ENCODE measurements at places on chromosomes 2 and 18.
A peak's percentile ranks its signal among the peaks of the same experiment; 100 is the strongest.

DNA sequence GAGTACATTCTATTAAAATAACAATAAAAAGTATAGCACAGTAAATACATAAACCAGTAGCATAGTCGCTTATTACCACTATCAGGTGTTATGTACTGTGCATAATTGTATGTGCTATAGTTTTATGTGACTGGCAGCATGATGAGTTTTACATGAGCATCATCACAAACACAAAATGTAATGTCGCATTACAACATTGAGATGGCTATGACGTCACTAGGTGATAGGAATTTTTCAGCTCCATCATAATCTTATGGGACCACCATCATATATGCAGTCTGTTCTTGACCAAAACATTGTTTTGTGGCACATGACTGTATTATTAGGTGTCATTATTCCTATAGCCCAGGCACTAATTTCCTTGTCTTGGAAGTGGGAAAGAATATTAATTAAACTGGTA is 48.6 kb downstream of the ZDBF2 start:
- DNase-seq: no peak

- no peak for DNase-seq
Measured at GRCh38 chr2:33380001-33380609, 96.3 kb upstream of the RASGRP3 start.

- DNase-seq: no peak
Measured at GRCh38 chr2:135048122-135048521, 875 bp upstream of the MAP3K19 start.

GRCh38 chr2:62163106-62163831 is 32.6 kb upstream of the B3GNT2 start:
- DNase-seq: no peak

- DNase-seq: no peak
Measured at GRCh38 chr2:191010887-191011885, 2.8 kb downstream of the STAT1 start.

DNA sequence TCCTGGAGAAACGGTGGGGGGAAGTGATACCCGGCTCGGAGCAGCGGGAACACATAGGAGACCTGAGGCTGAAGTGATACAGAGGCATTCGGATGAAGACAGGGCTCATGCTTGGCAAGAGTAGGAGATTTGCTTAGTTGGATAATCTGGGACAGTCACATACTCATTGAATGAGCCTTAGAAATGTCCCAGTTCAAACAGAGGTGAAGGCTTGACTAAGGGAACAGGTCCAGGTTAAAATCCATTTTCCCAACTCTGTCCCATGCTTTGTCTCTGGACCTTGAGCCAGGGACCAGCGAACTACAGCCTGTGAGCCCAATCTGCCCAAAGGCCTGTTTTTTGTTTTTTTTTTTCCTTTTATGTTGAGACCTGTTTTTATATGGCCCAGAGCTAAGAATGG is 1.3 kb downstream of the UGT1A6 start:
- no peak for DNase-seq

DNA sequence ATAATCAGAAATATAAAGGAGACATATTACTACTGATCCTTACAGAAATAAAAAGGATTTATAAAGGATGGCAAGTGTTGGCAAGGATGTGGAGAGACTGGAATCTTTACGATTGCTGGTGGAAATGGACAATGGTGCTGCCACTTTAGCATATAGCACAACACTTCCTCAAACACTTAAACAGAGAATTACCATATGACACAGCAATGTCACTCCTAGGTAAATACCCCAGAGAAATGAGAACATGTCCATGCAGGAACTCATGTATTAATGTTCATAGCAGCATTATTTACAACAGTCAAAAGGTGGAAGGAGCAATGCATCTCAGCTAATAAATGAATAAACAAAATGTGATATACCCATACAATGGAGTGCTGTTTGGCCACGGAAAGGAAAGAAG is 137.5 kb downstream of the NDUFA10 start:
- DNase-seq: no peak

DNA sequence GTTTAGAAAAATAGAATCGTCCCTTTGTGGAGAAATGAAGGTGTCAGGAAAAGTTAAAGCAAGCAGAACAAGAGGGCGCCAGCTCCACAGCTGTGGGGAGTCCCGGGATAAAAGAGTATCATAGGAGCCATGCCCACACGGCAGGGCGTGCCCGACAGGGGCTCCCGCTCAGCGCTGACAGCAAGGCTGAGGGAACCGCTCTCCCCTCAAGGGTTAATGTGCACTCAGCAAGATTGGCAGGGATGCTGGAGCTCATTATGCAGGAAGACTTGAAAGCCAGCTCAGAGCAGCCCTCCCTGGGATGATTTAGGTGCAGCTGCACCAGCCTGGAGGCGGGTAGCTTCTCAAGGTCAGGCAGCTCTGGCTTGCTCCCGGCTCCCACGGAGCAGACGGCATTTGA is 500.2 kb downstream of the EIPR1 start:
- no peak for DNase-seq

DNA sequence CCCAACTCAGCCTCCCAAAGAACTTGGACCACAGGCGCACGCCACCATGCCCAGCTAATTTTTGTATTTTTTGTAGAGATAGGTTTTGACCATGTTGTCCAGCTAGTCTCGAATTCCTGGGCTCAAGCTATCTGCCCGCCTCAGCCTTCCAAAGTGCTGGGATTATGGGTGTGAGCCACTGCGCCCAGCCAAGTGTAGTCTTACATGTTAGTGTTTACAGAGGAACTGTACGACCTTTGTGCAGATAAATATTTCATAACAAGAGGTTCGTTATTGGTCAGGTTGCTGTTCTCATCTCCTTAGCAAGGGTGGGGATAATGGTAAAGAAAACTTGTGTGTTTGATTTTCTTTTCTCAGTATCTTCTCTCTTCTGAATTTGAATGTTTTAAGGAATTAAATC is 46.5 kb downstream of the RALBP1 start:
- no peak for DNase-seq

DNA sequence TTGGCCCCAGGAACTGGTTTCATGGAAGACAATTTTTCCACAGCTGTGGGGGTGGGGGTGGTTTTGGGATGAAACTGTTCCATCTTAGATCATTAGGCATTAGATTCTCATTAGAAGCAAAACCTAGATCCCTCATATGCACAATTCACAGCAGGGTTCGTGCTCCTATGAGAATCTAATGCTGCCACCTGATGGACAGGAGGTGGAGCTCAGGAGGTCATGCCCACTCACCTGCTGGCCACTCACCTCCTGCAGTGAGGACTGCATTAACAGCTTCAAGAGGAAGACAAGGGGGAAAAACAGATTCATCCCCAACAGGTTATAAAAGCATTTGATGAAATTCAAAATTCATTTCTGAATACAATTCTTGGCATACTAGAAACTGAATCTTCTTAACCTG is 38.5 kb downstream of the THAP4 start:
- DNase-seq: no peak

GRCh38 chr2:39153312-39153711 is 32.5 kb upstream of the SOS1 start:
- no peak for DNase-seq

- DNase-seq: peak; percentile 19
Measured at GRCh38 chr2:162073888-162074631, at the start of gene DPP4. DPP4 (minus strand) TSS chr2:162074215; CDS start chr2:162073981, 234 bp downstream.

- no peak for DNase-seq
Measured at GRCh38 chr2:10597956-10598355, 91.8 kb downstream of the NOL10 start.

DNA sequence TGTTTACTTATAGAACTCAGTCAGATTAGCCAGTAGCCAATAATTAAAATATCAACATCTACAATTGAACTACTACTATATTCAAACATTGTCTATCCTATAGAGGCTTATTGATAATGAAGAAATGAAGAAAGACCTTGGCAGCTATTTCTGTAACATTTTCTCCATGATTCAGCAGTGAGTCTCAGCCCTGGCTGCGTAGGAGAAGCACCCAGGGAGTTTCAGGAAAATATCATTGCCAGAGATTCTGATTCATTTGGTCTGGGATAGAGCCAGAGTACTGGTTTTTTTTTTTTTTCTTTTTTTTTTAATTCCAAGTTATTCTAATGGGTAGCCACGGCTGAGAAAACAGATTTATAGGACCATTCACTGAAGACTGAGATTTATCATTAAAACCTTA is 404.8 kb downstream of the TXNL1 start:
- DNase-seq: no peak

DNA sequence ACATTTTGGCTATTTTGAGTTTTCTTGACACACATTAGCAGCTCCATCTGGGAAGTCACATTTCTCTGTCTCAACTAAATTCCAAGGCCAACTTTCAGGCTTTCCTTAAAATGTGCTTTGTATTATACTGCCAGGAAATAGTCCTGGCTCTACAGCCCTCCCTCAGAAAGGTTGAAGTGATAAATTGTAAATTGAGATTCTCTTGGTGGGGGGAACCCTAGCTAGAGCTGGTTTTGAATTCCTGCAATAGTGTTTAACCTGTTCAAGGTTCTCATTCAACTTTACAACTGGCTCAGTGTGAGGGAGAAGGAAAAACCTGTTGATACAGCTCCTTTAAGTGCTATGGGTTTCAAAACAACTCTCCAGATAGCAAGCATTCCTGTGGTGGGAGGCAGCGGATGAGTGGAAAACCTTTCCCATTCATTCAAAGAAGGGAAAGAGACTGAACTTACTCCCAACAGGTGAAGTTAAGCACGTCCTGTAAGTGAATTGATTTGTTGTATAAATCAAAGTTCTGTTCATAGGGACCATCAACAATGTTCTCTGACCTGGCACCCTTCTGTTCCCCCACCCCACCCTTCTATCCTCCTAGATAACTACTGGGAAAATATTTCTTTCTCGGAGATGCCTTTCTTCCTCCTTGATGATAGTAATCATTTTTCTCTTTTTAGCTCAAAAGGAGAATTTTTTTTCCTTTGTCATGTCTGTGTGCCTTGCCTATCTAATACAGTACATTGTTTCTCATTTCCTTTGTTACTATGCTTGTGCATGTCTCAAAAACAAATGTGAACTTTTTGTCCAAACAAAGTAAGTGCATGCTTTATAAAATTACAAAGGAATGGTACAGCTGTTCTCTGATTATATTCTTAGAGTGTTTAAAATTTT is 44.2 kb upstream of the SLC39A10 start:
- no peak for DNase-seq

GRCh38 chr2:119195887-119196286 is 27.7 kb upstream of the STEAP3 start:
- DNase-seq: no peak

- DNase-seq: no peak
Measured at GRCh38 chr18:44568986-44569385, 111.7 kb upstream of the SETBP1 start.

GRCh38 chr2:46803547-46803878 is 112.1 kb downstream of the MCFD2 start:
- no peak for DNase-seq

GRCh38 chr2:206396211-206396610 is 47.1 kb upstream of the ADAM23 start:
- no peak for DNase-seq

DNA sequence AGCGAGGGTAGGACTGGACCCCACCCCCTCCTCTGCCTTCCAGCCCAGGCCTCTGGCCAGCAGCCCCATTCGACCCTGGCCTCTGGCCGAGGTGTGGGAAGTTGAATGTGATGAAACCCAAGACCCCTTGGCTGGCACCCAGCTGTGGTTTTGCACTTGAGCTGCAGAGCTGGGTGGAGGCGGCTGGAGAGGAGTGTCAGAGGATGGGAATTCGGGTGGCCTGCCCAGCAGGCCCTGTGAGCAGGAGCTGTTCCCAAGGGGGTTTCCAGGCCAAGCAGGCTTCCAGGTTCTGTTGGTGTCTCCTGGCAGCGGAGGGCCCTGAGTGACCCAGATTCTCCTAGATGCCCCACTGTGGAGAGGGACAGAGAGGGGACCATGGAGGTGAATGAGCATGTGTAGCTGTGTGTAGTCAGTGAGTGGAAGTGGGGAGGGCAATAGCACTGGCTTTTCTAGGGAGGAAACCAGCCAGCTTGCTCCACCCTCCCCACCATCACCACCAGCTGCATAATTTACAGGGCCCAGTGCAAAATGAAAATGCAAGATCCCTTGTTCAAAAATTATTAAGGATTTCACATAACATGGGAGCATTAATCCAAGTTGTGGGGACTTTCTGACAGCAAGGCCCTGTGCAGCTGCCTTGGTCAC is 172.2 kb upstream of the HAAO start:
- no peak for DNase-seq

DNA sequence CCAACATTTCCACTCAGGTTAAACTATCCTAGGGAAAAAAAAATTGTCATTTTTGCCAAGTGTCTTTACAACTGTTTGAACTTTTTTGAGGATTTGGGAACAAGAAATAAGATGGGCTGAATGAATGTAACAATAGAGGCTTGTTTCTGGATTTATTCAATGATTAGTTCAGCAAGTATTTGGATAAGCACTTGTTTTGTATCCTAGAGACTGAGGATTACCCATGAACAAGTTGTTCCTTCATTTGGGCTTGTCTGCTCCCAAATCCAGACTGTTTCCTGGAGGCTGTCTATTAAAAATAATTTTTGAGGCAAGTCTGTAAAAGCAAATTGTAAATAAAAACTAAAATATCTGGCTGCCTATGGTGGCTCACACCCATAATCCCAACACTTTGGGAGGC is 62.0 kb upstream of the CSRNP3 start:
- no peak for DNase-seq

- no peak for DNase-seq
Measured at GRCh38 chr18:48136051-48136826, 205.8 kb upstream of the SMAD2 start.

DNA sequence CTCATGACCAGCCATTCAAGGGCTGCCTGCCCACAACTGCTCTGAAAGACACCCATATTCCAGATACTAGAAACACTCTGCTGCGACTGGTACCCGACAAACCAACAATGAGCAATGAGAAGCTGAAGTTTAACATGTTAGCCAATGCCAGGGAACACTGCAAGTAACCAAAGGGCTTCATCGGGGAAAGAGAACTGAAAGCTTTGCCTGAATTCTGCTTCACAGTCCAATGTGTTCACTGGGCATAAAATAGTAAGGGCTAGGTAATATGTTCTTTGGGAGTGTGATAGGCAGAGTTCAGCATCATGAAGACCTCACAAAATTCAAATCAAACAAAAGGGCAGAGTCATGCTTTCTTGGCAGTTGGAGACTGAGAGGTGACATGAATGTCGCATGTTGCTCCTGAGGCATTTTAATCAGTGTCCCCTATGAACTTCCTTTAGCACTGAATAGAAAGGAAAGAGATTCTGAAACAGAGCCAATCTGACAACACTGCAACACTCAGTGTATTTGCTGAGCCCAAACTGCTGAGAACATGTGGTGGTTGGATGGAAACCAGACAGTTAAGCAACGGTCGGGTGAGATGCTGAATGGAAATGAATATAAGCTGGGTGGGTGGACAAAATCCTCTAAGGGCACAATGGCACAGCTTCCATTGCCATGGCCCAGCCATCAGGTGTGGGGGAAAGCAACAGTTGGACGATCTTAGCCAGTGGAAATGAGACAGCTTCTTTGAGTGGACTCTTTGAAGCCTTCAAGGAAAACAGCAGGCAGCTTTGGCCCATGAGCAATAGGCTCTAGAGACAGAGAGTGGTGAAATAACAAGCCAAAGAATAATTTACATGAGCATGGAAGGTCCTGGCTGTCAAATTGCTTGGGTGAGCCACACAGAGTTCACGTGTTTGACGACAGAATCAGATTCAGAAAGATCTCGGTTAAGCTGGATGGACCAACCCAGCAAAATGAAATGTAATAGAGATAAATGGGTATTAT is 277.5 kb downstream of the AFF3 start:
- no peak for DNase-seq
